Activated T-cell treated with anti-CD3 and anti-CD28 coated beads, Interleukin-2, amount 50 U/mL, for 72 hours (primary cell): ENCODE measurements at places on chromosomes 5 and 9. TPM values are rescaled to one million over a fixed set of nuclear protein-coding genes. Genes with fewer than 3 reads are reported as not detected.

The GPR150 gene
- 1.1 TPM for total RNA-seq

GRCh38 chr9:132497731-132498130, 84.7 kb upstream of the BARHL1 start:
- no peaks in the 10 kb centered on the region for H3K36me3 ChIP-seq
- peaks cover 38% of the 10 kb centered on the region for H3K27me3 ChIP-seq
- H3K4me1 ChIP-seq, result no peaks in the 10 kb centered on the region
- no peak for DNase-seq

The CNTNAP3 gene
- not detected for total RNA-seq

DNA sequence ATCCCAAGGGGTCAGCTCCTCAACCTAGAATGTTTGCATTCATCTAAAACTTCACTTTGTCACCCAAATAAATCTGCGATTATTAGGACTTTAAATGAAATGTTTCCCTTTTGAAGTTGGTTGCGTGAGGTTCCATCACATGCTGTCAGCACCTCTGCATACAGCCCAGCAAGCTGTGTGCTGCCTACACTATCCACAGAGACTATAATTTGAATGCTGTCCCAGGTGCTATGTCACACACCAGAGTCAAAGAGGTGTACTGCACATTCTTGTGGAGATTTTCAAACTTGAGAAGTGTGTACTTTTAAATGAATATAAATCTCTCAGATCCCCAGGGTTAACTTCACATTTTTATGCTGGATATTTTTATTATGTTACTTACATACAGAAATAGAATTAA, 19.3 kb upstream of the CKS2 start:
- no peak for DNase-seq
- peaks cover 8% of the 10 kb centered on the region for H3K27me3 ChIP-seq
- no peaks in the 10 kb centered on the region for H3K4me1 ChIP-seq
- no peak overlapping the region for H3K27ac ChIP-seq
- H3K36me3 ChIP-seq, result peaks cover 7% of the 10 kb centered on the region

GRCh38 chr9:107378006-107378405, 94.9 kb downstream of the RAD23B start:
- H3K36me3 ChIP-seq, result no peaks in the 10 kb centered on the region
- no peaks in the 10 kb centered on the region for H3K4me1 ChIP-seq
- no peak overlapping the region for H3K4me3 ChIP-seq
- no peak for DNase-seq
- no peak overlapping the region for H3K27ac ChIP-seq

DNA sequence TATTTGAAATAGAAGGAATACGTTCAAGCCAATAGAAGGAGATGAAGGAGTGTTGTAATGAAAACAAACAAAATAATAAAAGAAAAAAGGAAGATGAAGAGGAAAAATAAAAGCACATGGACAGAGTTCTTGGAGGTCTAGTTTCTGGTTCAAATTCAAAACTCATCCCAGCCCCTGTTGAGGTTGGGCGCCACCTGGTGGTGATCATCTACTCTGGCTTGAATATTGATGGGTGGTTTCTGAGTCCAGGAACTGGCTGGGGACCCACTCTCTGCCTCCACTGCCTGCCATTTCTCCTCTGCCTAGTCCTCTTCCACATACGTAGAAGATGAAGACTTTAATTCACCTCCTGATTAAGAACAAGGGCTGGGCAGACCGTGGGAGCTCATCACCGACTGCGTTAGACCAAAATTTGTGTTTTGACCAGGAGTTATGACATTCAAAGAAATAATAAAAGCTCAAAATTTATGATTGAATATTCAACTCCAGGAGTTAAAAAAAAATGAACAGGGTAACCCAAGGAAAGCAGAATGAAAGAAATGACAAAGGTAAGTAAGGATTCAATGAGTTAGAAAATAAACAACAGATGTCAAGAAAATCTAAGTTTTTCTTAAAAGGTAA, 99.0 kb upstream of the SLC1A3 start:
- peak; percentile 77 for DNase-seq
- no peak overlapping the region for H3K4me3 ChIP-seq
- no peak overlapping the region for H3K27ac ChIP-seq
- no peaks in the 10 kb centered on the region for H3K36me3 ChIP-seq
- H3K27me3 ChIP-seq, result no peaks in the 10 kb centered on the region
- no peaks in the 10 kb centered on the region for H3K4me1 ChIP-seq

GRCh38 chr9:133071484-133072150, 9.8 kb downstream of the CEL start:
- no peaks in the 10 kb centered on the region for H3K27me3 ChIP-seq
- H3K36me3 ChIP-seq, result no peaks in the 10 kb centered on the region
- no peak for DNase-seq
- H3K27ac ChIP-seq, result no peak overlapping the region

- peaks cover 17% of the 10 kb centered on the region for H3K4me1 ChIP-seq
- peak overlapping the region; percentile 90 for H3K27ac ChIP-seq
- DNase-seq, result peak; percentile 25
- peaks cover 2% of the 10 kb centered on the region for H3K36me3 ChIP-seq
- H3K4me3 ChIP-seq, result peak overlapping the region; percentile 87
- H3K27me3 ChIP-seq, result peaks cover 28% of the 10 kb centered on the region
Measured at GRCh38 chr5:176608937-176609723, 826 bp downstream of the GPRIN1 start.

GRCh38 chr5:75885321-75885720, 168.1 kb upstream of the POC5 start:
- H3K27me3 ChIP-seq, result no peaks in the 10 kb centered on the region
- DNase-seq, result no peak
- H3K4me1 ChIP-seq, result no peaks in the 10 kb centered on the region
- peaks cover 3% of the 10 kb centered on the region for H3K36me3 ChIP-seq
- H3K27ac ChIP-seq, result no peak overlapping the region
- no peak overlapping the region for H3K4me3 ChIP-seq

The PPIP5K2 gene
- 61.7 TPM for total RNA-seq
